Right cardiac atrium (tissue), 5 donors: ENCODE measurements at places on chromosomes 6 and 20.
A peak's percentile ranks its signal among the peaks of the same experiment; 100 is the strongest.

- no peak for DNase-seq
These were observed 8.6 kb downstream of the AARS2 start for GRCh38 chr6:44304282-44305199.

DNA sequence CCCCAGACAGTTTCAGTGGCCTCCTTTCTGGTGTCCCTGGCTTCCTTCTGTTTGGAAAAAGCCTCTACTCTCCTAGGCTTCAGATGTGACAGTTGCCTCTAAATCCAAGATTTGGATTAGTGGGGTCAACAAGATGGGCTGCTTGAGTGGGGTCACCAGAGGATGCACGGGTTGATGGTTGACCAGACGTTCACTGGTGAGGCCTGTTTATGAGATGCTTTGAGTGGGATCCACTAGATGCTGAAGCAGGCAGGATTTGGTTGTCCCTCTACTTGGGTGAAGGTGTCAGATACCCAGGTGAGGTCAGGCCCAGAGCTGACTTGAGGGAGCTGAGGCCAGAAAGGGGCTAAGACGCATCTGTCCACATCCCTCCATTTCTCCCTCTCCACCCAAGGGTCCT, 8.1 kb upstream of the DLGAP4 start:
- no peak for DNase-seq

- no peak for DNase-seq
These were observed 43.2 kb downstream of the PREP start for GRCh38 chr6:105359419-105360370.

- no peak for DNase-seq
These were observed 81.8 kb upstream of the GPR6 start for GRCh38 chr6:109896341-109896740.

GRCh38 chr20:10463622-10464021, 28.5 kb downstream of the SLX4IP start:
- no peak for DNase-seq

GRCh38 chr6:48080227-48081009, 30.6 kb downstream of the PTCHD4 start:
- no peak for DNase-seq

DNA sequence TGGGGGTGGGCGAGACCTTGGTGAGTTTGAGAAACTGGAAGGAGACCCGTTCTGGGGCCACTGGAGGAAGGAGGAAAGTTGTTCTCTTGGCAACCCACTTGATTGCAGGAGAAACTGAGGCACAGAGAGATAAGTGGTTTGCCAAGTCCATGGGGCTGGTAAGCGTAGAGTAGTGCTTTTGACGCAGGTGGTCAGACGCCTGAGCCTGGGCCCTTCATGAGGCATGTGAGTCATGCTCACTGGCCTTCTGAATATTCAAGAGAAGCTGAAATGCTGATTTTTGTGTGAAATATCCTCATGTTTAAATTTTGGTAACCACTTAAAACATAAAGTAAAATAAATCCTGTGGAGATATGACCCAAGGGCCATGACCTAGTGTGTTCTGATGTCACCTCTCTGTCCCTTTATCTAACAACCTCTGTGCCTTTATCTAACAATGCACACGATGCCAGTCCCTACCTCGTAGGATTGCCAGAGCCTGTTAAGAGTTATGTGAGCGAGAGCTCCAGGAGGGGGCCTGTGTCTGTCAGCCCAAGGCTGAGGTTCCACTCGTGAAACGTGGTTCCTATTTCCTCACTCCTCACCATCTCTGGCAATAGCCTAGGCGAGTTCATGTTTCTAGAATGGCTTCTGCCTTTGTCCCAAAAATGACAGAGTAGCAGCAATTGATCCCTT, 32.8 kb upstream of the PMEPA1 start:
- no peak for DNase-seq

DNA sequence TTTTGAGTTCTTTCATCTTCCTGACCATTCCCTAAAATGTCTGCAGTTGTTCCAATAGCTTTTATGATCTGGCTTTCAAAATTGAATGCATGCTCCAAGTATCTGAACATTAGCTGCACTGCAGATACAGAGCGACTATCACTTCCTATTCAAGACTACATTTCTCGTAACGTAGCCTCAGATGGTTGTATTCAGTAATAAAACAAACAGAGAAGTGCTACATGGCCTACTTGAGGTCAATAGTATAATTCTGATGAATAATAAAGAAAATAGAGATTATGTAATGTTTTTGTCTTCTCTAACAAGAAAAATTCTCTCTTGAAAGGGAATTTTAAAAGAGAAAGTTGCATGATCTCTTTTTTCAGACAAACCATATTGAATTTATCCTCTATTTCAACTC, 333.9 kb upstream of the IRAK1BP1 start:
- DNase-seq, result no peak

- no peak for DNase-seq
These were observed 87.1 kb upstream of the GJE1 start for GRCh38 chr6:142045380-142046278.

- peak; percentile 13 for DNase-seq
These were observed 24.8 kb upstream of the MYT1 start for GRCh38 chr20:64139199-64140060.

DNA sequence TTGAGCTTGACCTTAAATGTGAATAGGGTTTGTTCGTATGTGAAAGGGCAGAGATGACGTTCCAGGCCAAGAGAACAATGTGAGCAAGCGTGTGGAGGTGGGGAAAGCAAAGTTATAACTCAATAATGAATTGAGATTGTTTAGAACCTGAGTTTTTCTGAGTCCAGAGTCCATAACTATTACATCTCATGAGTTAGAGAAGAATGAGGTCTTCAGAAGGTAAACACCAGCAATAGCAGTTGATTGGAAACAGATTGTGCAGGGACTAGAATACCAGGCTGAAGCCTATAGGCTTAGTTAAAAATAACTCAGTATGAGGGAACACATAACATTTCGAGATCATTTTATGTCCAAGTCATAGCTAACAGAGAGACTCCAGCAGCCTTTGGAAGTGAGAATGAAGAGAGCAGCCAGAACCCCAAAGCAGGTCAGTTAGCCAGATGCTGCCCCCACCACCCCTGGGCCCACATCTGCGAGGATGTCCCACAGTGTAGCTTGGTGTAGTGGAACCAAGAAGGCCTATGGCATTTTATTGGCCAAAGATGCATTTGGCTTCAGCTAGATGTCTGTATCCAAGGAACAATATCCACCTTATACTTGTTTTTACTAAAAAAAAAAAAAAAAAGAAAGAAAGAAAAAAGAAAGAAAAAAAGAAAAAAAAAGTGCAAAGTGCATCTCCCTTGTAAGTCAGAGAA, 121.7 kb downstream of the TNFRSF21 start:
- no peak for DNase-seq

- no peak for DNase-seq
These were observed 43.4 kb upstream of the FABP7 start for GRCh38 chr6:122736163-122736562.

DNA sequence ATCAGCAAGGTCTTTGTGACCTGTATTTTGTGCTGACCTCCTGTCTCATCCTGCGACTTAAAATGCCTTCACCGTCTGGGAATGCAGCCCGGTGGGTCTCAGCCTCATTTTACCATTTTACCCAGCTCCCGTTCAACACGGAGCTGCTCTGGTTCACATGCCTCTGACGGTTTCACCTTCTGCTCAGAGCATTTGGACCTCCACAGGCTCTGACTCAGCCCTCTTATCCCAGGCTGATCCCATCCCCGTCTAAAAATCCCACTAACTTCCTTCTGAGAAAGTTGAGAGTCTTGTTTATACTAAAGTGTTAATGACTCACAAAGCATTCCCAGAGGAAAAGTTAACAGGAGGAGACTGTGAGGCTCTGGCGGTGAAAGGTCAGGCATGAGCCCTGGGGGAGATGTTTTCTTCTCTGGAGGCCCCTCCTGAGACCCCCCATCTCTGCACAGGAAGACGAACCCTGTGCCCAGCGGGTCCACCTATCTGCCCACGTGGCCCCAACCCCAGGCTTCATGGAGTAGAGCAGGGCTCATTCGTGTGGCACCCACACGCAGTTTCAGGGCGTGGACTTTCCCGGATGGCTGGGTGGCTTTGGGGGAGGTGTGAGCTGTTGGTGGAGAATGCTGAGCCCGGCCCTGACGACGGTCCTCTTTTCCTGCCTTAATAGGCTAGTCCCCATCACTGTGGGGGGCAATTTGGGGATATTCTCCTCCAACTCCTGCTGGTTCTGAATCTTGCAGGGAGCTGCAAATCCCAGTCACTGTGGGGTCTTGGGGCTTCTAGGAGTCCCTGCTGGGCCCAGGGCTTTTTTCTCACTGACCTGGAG, 3.3 kb upstream of the BIRC7 start:
- DNase-seq, result no peak

- no peak for DNase-seq
These were observed 554.8 kb downstream of the DHX35 start for GRCh38 chr20:39516964-39517363.

DNA sequence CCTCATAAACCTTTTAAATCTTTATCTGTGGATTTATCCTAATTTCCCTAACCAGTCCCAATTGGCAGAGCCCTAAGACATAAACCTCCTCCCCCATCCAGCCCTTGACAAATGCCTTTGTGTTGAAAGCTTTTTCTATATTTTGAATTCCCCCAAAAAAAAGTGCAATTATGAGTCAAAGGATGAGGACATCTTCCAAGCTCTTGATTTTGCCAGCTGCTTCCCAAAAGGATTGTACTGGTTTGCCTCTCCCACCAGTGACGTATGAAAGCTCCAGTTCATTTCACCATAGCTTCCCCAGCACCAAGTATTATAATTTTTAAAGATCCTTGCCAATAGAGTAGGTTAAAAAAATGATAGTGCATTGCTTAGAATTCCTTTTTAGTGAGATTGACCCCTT, 38.9 kb downstream of the SIRPA start:
- DNase-seq, result no peak

DNA sequence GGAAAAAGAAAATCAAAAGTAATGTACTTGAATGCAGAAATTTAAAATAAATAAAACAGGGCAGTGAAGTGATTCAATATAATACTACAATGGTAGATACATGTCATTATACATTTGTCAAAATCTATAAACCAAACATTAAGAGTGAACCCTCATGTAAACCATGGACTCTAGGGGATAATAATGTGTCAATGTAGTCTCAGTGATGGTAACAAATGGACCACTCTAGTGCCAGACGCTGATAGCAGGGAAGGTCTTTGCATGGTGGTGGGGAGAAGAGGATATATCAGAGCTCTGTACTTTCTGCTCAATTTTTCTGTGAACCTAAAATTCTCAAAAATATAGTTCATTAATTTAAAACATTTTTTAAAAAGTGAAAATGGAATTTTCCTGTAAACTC, 19.8 kb upstream of the STXBP5 start:
- no peak for DNase-seq

GRCh38 chr20:36491901-36492617, 49.3 kb upstream of the MYL9 start:
- no peak for DNase-seq

GRCh38 chr6:81451787-81452186, 300.7 kb downstream of the TENT5A start:
- no peak for DNase-seq

- no peak for DNase-seq
These were observed 15.8 kb downstream of the MAN1A1 start for GRCh38 chr6:119333707-119334295.

DNA sequence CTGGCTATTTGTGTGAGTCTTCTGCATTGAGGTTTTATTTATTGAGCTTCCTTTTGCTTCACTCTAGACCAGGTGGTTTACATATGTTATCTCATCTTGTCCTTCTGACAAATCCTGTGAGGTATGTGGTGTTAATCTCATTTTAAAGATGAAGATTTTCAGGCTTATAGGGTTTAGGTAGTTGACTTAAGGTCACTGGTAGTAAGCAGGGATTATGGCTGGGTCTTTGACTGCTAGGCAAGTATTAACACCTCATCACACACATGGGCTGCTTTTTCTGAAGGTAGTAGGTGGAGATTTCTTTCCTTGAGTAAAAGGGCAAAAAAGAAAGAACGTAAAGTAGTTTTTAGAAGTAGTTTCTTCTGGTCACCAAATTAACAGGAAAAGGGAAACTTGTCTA, 72.6 kb downstream of the CDKAL1 start:
- DNase-seq, result no peak

- DNase-seq, result no peak
These were observed 28.3 kb downstream of the C6orf132 start for GRCh38 chr6:42113936-42114636.

DNA sequence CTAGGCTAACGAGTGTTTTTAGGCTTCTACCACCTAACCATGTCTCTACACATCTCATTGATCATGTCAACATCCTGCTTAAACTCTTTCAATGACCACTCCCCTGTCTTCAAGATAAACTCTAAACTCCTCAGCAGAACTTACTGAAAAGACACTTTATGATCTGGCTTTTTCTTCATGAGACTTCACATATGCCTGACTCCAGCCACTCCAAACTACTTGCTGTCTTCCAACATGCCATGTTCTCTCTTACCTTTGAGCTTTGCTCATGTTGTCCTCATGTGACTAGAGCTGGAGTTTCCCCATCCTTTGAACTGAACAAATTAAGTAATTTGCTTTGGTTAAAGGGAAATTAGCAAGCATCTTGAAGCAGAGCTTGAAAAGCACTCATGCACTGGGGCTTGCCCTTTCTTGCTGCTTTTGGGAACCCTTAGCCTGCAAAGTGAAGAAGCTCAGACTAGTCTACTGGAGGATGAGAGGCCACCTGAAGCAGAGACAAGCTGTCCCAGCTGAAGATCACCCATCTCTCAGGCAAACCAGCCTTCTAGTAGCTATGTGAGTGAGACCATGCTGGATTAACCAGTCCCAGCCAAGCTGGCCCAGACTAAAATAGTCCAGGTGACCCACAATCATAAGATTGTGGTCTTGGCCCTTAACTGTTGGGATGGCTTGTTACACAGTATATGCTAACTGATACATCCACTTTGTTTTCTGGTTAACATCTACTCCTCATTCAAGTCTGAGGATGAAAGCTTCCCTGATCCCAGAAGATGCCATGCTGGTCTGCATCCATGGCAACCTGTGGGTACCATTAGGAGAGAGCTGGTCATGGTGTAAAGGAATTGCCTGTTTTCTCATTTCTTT, 235.8 kb downstream of the GMPR start:
- no peak for DNase-seq

- no peak for DNase-seq
These were observed 17.8 kb downstream of the ME1 start for GRCh38 chr6:83413068-83413467.

DNA sequence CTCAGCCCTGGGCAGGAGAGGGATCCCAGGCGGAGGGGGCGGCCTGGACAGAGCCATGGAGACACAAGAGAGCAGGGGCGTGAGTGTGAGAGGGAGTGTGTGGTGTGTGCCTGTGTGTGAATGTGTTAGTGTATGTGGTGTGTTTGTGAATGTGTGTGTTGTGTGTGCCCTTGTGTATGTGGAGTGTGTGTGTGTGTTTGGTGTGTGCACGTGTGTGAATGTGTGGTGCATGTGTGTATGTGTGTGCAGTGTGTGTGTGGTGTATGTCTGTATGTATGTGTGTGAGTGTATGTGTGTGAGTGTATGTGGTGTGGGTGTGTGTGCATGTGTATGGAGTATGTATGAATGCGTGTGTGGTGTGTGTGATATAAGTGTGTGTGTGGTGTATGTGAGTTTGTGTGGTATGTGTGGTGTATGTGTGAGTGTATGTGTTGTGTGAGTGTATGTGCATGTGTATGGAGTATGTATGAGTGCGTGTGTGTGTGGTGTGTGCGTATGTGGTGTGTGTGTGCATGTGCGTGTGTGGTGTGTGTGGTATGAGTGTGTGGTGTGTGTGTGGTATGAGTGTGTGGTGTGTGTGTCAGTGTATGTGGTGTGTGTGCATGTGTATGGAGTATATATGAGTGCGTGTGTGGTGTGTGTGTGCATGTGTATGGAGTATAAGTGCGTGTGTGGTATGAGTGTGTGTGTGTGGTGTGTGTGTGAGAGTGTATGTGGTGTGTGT, 175.2 kb upstream of the AFDN start:
- no peak for DNase-seq
